ENCODE measurements at places on chromosomes 4 and X.

- no peak for DNase-seq
These were observed 66.0 kb upstream of the CHRNA9 start for GRCh38 chr4:40269133-40269532.

DNA sequence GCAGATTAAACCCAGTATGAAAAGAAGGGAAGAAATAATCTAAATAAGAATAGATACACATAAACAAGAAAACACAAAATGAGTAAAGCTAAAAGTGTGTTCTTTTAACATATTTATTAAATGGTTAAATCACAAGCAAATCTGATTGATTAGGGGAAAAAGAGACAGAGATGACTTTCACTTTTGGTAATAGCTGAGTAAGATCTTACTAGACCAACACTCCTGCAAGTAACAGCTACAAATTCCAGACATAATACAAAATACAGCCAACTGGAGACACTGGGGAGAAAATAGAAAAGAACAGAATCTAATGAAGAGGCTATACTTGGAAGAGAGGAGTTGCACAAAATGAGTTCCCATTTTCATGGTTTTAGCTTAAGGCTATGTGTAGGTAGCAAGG is 33.5 kb downstream of the OR13H1 start:
- no peak for DNase-seq

DNA sequence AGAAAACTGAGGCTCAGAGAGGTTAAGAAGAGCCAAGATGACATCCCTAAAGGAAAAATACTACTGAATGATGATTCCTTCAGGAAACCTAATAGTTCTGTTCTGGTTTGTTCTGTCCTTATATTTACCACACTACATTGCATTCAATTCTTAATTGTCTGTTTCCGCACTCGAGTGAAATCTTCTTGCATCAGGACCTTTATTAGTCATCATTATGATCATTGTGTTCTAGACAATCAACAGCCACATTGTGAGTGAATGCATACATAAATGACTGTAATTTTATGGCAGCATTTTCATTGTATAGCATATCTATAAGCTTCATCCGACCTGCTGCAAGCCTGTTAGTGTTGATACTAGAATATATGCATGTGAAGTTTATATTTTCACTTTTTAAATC is 156.7 kb upstream of the FAM241A start:
- DNase-seq: no peak

DNA sequence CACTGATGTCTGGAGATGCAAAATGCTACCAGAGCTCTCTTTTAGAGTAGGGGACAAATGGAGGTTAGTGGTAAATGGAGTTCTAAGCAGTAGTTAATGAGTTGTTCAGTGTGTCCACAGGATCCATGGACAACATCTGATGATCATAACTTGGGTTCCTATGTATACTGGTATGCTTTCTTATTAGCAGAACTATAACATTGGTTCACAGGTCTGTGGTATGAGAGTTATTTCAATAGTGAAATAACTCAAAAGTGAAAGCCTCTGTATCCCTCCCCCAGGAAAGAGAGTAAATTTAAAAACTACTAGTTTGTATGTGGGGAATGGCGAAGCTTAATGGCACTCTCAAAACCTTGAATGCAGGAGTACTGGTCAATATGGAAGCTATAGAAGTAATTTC is 363.5 kb upstream of the EMCN start:
- DNase-seq: no peak

DNA sequence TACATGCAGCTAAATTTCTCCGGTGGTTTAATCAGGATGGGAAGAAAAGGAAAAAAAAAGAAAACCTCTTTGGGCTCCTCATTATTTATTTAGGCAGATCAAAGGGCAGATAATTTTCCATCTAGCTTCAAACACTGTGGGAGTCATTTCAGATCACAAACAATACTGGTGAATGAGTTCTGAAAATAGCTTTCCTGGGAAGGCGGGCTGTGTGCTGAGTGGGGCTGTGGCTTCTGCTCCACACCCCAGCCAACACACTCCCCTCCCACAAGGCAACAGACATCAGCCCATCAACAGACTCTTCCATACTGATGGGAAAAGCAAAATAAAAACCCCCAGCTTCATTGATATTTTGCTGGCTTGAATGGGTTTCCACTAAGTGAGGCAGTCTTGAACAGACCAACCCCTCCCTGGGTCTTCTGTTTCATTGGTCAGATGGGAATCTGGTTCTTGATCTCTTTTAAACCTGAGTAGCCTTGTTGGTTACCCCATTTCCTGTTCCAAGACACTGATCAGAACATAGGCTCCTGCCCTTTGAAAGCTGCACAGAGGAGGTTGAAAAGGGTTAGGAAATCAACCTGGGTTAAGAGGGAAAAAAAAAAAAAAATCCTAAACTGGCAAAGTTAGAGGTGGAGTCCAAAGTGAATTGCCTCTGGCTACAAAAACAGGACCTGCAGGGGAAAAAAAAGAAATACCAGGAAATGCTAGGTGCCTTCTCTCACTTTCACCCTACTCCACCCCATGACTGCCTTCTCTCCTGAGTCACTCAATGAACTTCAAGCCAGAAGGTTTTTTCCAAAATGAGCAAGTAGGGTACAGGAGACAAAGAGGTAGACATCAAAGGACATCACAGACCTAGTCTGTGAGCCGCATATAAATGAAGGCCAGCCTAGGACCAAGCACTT is 20.0 kb downstream of the AMOT start:
- no peak for DNase-seq

GRCh38 chr4:129788486-129788885 is 692.5 kb downstream of the C4orf33 start:
- DNase-seq: no peak

- no peak for DNase-seq
These were observed 536.8 kb upstream of the GALNT7 start for GRCh38 chr4:172631832-172632231.

GRCh38 chr4:100511896-100512295 is 5.9 kb downstream of the EMCN start:
- no peak for DNase-seq

GRCh38 chr4:6473264-6474052 is 1.0 kb upstream of the PPP2R2C start:
- DNase-seq: no peak

DNA sequence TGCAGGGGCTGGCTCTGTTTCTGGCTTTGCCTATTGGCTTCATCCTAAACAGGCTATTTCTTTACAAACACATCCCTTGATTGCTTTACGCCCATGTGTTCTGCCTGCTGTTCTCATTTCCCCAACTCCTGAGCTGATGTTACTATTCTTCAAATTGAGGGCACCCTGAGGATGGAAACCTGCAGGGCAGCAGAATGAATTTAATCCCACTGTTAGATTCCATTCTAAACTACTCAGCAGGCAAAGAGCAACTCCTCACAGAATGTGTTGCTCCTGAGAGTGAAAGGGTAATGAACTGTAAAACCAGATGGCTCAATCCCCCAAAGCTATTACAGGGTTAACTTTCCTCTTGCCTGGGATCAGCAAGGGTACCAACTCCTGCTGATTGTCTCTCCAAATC is 75.7 kb downstream of the ANKRD50 start:
- DNase-seq: no peak

DNA sequence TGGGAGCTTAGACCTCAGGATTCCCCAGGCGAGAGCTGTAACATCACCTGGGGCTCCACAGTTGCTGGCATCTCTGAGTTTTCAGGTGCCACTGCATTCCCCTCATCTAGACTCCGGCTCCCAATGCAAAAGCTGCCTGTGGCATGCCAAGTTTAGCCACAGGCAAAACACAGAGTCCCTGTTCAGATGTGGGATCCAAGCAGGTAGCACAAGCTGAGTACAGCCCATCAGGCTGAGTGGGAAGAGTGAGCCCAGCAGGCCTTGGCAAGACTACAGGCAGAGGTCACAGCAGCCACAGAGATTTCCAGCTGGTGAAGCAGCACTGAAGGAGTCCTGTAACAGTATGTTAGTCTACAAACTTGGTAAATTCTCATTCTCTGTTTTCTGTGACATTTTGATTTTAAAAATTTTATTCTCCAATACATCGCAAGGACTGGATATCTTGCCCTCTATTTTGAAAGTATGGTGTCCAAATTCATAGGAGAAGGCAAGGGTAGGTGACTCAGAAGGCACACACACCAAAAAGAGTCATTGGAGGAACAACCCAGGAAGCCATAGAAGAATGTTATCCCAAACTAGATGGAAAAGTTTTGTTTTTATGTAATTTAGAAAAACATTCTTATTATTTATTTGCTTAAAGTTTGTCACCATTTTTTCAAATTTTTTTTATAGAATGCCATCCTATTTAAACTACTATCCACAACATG is 13.6 kb upstream of the CXCL2 start:
- no peak for DNase-seq

GRCh38 chr4:116561768-116562167 is 523.6 kb downstream of the TRAM1L1 start:
- DNase-seq: no peak

DNA sequence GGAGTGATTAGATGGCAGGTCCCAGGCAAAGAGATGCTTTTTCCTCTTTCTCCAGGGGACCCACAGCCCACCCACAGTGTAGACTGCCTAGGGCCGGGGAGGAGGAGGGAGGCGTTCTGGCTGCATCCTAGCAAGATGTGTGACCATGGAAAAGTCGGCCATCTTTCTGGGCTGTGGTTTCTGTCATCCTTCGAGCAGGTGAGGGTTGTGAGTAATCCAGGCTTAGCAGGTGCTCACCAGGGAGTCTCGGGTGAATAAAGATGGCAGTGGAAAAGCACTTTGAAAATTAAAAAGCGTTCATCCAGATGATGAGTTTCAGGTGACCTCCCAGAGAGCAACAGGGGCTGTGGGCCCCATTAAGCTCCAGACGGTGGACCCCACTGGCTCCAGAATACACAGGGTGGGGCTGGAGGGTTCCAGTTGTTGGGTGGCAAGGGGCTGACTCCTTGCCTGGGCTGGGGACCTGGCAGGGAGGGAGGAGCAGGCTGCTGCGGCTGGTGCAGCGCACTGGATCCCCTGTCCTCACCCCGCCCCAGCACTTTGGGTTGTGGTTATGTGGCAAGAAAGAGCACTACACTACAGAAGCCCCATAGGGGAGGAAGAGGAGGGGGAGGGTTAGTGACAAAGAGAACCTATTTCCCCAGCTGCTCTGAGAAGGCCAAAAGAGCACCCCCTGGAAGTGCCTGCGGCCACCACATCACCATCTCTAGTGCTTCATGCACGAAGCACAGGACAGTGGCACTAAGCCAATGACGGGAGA is 23.7 kb downstream of the ELF4 start:
- DNase-seq: peak; percentile 54

DNA sequence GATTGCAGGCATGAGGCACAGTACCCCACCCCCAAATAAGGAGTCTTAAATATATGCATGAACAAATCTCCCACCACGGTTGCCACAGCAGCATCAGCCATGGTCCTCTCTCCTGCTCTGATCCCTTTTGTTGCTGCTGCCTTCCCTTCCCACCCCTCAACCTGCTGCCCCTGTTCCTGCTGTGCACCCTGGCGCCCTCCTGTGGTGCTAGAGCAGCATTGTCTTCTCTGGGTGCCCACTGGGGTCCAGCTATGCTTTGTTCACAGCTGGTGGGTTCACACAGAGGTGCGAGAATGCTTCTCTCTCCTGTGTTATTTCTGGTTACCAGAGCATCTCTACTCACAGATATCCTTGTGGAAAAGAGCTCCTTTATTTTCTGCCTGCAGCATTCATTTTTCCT is 116.2 kb downstream of the GATB start:
- DNase-seq: no peak

DNA sequence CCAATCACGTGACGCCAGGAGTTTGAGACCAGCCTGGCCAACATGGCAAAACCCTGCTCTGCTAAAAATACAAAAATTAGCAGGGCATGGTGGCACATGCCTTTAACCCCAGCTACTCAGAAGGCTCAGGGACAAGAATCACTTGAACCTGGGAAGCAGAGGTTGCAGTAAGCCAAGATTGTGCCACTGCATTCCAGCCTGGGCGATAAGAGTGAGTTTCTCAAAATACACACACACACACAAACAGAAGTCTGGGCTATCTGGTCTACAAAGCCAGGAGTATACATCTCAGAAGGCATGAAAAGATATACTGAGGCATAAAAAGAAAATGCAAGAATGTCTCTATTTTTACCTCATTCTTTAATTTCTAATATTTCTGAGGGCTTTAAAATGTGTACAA is 11.3 kb downstream of the YTHDC1 start:
- DNase-seq: no peak

DNA sequence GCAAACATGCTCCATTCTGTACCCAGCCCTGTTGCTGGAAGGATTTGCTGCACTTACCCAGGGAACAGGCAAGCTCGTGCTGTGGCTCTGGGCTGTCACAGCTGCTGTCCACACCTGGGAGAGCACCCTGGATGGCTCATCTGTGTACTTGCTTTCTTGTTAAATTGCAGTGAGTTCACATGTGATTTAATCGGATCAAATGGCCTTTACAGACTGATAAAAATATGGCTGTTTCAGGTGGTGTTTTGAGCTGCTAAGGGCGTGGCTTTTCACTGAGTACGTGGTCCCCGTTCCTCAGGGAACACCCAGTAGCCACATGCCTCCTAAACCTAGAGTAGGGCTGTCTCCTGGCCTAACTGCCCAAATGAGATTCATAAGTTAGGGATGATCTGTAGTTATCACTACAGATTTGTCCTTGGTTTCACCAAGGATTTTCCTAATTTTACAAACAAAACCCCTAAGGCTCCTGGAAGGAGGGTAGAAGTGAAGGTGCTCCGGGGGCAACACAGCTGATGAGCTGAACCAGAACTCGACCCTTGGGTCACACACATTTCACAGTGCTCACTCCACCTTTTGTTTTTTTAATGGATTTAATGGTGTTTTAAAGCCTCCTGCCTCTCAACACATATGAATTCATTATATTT is 13.7 kb downstream of the KLKB1 start:
- DNase-seq: no peak

GRCh38 chr4:81740487-81740886 is 268.8 kb upstream of the RASGEF1B start:
- DNase-seq: no peak

DNA sequence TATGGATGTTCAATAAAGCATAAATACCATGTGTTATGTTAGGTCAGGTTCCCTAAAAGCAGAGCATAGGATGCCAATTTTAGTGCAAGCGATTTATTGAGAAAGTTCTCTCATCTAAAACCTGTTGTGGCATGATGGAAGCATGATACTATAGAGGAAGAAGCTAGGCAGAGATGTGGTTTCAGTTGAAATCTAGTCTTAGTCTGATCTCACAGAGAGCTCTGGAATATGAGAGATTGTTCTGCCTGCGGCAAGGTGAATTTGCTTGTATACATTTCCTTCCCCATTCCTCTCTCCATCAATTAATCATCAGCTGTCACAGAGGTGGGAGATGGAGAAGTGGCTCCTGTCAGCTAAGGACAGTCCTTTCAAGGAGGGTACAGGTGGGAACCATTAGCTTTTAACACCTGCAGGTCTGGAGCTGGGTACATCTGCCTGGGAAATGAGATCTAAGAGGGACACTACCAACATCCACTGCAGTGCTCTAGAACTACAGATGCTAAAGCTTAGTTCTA is 252.4 kb downstream of the CFAP299 start:
- no peak for DNase-seq

GRCh38 chr4:108512615-108513505 is 107.5 kb upstream of the RPL34 start:
- no peak for DNase-seq

GRCh38 chrX:39301036-39301435 is 499.8 kb downstream of the MID1IP1 start:
- no peak for DNase-seq

- DNase-seq: no peak
These were observed 246.9 kb downstream of the FBXO8 start for GRCh38 chr4:174036576-174036975.
